Left renal pelvis (tissue), 4 donors: ENCODE measurements at places on chromosomes 7 and 10.

- DNase-seq, result no peak
Observed at GRCh38 chr10:78780551-78780961, 288.2 kb upstream of the ZMIZ1 start.

DNA sequence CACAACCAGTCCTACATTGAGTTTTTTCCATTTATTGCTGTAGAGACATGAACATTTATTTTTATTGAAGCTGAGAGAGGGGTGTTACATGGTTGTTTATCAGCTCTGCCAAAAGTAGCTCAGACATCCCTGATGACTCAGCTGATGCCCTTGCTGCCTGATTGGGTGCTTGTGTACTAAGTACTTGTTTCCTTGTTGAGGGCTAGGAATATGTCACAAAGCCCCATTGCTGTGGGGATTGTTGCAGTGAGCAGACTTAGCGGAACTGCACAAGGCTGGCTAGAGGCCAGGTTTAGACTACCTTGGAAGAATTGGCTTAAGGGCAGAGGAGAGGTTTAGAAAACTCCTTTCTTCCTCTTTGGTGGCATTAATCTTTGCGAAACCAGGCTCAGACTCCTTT, 110.6 kb downstream of the AUTS2 start:
- DNase-seq, result no peak

DNA sequence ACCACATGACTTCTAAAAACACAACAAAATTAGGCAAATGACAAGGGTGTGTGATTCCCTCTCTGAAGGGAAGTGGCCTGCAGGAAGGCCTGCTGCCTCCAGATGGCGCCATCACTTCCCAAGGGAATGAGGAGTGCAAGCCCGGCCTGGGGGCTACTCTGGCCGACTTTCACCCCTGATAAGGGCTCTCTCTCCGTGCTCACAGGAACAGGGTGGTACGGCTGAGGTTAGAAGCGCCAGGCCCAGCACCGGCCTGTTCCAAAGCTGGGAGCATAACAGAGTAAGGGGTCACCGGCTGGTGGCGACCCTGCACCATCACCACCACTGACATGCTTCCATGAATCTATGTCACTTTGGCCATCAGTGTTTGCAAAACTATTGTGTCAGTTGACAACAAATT, 13.1 kb downstream of the RBP3 start:
- DNase-seq, result no peak

- DNase-seq, result no peak
Observed at GRCh38 chr7:154736389-154736788, 266.5 kb downstream of the PAXIP1 start.

DNA sequence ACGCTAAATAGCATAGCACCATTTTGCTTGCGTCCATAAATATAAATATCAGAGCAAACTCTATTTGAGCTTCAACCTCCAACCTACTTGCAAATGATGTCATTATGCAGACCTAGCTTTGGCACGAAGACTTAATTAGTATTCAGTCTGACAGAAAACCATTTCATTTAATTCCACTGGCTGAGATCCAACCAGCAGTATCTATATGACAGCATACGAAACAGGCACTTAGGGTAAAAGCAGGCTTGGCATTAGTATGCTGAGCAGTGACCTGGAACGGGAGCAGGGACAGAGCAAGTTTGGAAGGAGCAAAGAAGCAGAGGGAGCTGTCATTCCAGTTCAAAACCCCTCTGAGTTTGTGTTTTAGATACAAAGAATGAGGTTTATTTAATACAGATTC, 312.5 kb upstream of the CHRM2 start:
- no peak for DNase-seq

DNA sequence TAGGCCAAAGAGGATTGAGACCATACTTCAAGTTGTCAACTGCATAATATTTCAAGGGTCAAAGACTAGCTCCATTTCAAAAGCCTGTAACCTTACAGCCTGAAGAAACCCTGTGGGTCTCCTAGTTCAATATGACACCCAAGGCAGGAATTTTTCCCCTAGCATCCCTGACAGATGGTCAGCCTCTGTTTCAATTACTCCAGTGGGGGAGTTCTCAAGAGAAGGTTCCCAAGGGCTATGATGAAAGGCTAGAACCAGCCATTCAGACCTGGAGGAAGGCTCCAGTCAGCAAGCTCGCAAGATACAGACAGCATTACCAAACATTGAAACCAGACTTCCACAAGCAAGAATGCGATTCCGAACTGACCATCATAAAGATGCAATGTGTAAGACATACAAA, 1.6 kb downstream of the HTR7 start:
- no peak for DNase-seq

- no peak for DNase-seq
Observed at GRCh38 chr10:29057822-29058331, 231.0 kb upstream of the LYZL1 start.

DNA sequence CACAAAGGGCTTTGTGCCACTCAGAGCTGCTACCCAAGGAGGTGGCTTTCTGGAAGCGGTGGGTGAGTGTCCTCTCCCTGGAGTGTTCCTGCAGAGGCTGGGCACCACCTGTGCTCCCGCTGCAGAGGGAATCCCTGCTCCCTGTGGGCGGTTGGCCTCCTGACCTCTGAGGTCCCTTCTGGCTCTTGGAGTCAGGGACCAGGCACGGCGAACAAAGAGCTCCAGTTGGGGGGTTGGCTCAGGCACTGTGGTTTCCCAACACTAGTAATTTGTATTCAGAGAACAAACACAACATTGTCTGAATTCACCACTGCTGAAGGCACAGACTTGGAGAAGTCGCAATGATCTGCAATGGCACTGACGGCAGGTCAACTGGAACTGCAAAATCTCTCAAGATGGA, 328.9 kb downstream of the PRPF18 start:
- DNase-seq, result no peak

DNA sequence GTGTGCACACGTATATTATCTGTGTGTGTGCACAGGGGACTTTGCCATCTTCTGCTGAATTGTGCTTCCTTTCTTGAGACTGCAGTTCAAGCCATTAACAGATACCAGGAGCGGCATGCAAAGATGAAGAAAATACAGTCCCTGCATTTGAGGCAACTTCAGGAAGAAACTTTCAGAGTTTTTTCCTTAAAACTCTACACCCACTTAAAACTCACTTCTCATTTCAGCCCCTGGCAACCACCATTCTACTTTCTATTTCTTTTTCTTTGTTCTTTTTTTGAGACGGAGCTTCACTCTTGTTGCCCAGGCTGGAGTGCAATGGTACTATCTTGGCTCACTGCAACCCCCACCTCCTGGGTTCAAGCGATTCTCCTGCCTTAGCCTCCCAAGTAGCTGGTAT, 448.9 kb upstream of the ZMIZ1 start:
- no peak for DNase-seq

DNA sequence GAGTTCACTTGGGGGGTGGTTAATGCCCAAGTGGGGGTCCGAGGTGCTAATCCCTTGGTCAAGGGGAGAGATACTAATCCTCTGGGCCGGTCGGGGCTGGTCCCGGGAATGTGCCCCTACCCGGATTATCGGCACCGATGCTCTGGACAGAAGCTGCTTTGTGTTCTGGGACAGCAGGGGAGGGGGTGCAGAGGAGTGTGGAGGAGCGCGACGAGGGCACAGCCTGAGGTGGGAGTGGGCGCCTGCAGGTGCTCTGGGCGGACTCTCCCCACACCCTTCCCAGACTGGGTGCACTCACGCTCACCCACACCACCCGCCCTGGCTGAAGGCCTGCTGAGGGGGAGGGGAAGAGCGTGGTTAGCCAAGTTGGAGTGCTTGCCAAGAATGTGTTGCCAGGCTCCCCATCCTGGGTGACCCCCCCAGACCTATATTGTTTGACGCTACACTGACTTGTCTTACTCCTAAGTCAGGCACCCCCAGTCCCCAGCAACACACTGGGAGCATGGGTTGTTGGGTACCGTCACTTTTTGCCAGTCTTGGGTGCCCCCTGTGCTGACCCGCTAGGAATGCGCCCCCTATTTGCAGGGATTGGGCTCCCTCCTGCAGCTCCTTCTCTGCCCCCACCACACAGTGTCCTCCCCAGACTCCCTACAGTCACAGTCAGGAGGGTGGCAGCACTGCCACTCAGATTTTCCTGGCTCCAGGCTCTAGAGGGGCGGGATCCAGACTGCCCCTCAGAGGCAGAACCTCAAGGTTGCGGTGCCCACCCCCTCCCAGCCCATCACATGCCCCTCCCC, 1.2 kb downstream of the SLC4A2 start:
- DNase-seq, result no peak
